ENCODE measurements at places on chromosomes 6 and 20. TPM values are rescaled to one million over a fixed set of nuclear protein-coding genes. Genes with fewer than 3 reads are reported as not detected.

FHL5 gene
- total RNA-seq = 3.4 TPM

BPIFB2 gene
- total RNA-seq = not detected

SLC17A3 gene
- total RNA-seq = not detected

MED20 gene
- 18.8 TPM for total RNA-seq

SRMS gene
- total RNA-seq = 2.4 TPM

TTK gene
- total RNA-seq = 5.7 TPM

HLA-DRB5 gene
- total RNA-seq = 121 TPM

SLC35D3 gene
- 0.28 TPM for total RNA-seq

GRCh38 chr20:63627751-63628245 is 897 bp upstream of the GMEB2 start:
- no peak for DNase-seq

DNA sequence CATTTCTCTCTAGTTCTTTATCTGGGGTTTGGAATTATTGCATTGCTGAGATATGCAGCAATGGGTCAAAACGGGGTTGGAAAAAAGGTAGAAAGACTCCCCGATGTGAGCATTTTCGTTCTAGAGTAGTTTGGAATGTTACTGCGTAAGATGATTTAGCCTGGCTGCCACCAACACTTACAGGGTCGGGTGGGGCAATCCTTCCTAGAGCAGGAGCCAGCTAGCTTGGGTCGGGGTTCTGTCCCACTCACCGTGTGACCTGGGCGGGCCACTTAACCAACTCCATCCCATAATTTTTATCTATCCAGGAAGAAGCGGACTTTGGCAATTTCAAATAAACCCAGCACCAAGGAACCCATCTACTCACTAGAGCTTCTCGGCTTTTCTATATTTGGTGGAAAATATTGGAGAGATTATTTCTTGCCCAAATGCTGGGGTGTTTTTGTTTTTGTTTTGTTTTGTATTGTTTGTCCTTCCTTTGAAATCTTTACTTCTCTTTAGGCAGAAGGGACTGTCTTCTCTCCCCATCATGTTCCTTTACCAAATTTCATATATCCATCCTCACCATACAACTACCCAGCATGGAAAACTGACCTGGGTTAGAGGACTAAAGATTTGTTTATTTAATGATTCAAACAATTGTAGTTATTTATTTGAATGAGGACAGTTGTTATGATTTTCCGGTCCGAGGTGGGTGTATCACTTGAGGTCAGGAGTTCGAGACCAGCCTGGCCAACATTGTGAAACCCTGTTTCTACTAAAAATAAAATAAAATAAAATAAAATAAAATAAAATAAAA is 72.4 kb downstream of the GPX5 start:
- DNase-seq = no peak

GRCh38 chr6:63998991-63999390 is 363.4 kb downstream of the PHF3 start:
- no peak for DNase-seq

- DNase-seq = no peak
These were observed 107.0 kb upstream of the OGFRL1 start for GRCh38 chr6:71181565-71181964.

GRCh38 chr6:30061858-30062458 is 893 bp downstream of the POLR1H start:
- no peak for DNase-seq

GRCh38 chr6:14933183-14933544 is 312.7 kb upstream of the JARID2 start:
- no peak for DNase-seq

DNA sequence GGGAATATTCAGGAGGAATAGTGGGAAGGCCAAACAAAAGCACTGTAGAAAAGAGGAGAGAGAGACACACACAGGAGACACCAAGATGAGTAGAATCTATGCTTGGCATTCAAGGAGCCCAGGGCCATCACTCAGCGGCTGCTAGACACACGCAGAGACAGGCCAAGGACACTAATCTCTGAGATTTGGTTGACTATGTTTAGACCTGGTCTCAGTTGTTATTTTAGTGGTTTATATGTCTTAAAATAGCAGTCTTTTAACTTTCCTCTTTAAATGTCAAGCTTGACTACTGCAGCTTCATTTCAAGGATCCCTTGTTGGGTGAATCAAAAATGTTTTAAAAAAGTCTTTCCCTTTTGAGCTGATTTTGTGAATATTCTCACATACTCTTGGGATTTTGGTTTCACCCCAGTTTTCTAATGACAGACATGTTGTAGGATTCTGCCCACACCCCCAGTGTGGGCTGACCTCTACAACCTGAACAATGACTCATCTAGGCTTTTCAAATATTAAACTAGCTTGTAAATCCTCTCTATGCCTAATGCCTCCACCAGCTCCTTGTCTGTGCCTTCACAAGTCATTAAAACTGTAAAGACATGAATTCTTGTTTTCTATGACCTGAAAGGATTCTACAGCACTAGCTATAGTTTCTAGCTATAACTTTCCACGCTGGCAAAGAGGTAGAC is 142.7 kb upstream of the EXOC2 start:
- no peak for DNase-seq

DNA sequence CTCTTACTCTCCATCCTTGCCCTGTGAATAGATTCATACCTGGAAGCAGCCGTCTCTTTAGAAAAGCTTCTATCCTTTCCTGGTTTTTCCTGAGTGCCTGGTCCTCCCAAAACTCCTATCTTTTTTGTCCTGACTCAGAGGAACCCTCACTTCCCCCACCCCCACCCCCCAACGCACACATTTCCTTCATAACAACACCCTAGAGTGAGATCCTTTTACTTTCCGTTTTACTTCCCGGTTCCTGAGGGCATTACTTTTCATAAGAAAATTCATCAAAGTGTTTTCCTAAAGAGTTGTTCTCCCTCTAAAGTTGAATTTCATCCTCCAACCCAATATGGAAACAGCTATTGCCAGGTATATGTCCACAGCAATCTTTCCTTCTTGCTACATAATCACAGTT is 327.0 kb downstream of the NRN1 start:
- DNase-seq = no peak

GRCh38 chr6:43940393-43941087 is 170.5 kb downstream of the VEGFA start:
- DNase-seq = no peak

DNA sequence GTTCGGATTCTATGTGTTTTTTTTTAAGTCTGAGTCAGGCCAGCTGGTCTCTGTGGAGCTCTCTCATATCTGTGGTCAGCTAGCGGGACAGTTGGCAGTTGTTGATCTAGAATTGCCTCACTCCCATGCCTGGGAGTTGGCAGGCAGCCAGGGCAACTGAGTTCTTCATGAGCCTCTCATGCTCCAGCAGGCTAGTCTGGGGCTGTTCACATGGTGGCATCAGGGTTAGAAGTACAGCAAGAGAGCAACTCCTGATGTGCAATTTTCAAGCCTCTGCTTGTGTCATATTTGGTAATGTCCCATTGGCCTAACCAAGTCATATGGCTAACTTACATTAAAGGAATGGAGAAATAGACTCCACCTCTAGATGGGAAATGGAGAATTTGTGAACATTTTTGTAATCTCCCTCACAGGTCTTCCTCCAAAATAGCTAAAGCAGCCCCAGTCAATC is 6.7 kb upstream of the IFT52 start:
- no peak for DNase-seq

GRCh38 chr6:14450133-14450504 is 332.5 kb downstream of the CD83 start:
- DNase-seq = no peak

GRCh38 chr6:16933961-16934360 is 167.9 kb upstream of the STMND1 start:
- DNase-seq = no peak

GRCh38 chr6:7691675-7692452 is 34.0 kb upstream of the BMP6 start:
- DNase-seq = no peak
